ENCODE measurements at places on chromosomes 5 and 9.

DNA sequence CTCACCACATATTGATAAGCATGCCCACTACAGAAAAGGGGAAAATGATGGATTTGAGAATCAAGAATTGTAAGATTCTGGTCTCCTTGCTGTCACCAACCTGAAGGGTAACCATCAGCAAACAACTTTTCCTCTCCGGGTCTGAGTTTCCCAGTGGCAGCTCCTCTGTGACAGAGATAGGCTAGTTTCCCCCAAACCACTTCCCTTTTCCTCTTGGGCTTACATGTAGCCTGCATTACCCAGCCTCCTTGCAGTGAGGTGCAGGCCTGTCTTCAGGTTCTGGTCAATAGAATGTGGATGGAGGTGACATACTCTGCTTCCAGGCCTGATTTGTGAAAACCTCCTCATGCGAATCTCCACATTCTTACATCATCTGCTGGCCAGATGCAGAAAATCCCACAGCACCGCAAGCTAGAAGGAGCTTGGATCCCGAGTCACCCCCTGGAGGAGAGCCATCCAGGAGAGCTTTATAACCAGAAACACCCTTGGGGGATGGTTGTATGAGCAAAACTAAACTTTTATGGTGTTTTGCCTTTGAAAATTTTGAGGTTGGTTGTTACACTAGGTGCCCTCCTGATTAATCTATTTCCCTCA lies 206.1 kb downstream of the RGS3 start:
- peak; percentile 66 for DNase-seq

DNA sequence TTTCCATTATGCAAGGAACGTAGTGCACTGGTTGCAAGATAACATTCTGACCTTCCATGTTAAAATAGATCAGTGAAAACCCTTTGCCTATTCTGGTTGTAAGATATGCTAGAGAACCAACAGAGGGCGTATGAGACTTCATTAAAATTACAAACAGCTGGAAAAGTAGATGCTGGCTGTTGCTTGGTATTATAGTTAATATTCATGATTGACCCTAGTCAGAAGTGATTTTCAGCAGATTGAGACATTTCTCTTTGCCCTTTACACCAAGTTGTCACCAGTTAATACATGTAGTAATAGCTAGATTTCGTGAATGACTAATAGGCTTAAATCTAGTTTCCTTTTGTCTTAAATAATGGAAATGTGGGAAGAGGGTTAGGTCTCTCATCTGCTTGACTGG lies 13.8 kb upstream of the FGF18 start:
- peak; percentile 33 for DNase-seq

GRCh38 chr5:2029206-2029605 lies 146.5 kb upstream of the IRX4 start:
- DNase-seq = no peak

DNA sequence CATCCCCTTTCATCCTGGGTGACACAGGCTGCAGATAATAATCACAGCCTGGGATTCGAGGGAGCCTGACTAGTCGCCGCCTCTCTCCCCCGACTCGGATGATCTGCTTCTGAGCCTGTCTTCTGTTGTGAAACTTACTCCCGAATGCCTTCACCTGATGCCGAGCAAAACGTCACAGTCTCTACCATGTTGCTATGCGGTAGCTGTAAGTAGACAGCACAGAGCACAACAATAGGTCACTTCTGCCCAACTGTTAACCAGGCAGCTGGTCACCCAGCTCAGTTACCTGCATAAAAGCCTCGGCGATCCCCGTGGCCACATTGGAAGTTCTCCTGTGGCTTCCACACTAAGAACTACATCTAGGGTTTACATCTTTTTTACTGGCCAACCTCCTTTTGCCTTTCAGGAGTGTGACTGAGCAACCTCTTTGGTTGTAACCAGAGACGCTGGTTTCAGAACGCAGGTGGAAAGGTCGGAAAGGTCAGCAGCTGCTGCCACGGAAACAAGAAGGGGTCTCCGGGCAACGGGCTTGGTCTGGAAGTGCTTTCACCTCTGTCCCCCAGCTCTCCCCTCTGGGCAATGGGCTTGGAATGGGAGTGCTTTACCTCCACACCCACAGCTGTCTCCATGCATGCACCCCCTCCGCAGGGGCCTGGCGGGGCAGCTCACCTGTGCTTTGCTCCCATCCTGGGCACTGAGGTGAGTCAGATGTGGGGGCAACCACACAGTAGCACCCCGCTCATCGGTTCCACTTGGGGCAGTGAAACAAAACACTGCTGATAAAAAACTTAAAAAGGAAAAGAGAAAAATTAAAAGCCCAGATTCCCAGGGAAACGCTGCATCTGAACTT lies 7.6 kb upstream of the PPP1R26 start:
- DNase-seq = no peak

- DNase-seq = no peak
These were observed 45.7 kb downstream of the PRDM6 start for GRCh38 chr5:123134653-123135181.

DNA sequence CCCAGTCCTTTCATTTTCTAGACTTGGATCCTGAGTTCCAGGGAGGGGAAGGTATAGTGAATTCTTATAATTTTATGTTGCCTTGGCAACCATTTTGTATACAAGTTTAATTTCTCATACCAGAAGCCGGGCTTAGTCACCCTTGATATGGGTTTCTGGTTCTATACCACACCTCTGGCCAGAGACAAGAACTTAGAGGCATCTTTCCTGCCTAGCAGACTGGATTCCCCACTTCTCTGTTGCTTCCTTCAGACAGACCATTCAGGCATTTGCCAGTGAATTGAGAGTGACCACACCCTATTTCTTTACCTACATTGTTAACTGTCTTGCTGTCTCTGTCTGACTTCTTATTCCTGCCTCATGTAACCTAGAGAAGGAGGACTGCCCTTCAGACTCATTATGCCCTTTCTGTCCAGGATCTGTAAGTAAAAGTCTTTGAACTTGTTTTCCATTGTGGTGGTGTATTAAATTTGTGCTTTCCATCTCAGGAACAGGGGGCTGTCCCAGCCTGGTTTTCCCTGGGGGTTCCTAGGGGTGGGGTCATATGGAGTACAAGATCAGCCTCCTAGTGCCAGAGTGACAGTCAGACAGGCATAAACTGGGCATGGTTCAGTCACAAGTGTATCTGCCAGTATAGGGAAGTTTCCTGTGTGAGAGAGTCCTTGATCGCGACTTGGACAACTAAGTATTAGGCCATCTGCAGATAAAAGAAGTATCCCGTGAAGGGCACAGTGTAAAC lies 27.4 kb downstream of the TNFSF8 start:
- peak; percentile 59 for DNase-seq

- no peak for DNase-seq
These were observed 115.7 kb upstream of the MSX2 start for GRCh38 chr5:174608631-174609097.

- no peak for DNase-seq
These were observed 12.0 kb upstream of the NRARP start for GRCh38 chr9:137313956-137314560.

DNA sequence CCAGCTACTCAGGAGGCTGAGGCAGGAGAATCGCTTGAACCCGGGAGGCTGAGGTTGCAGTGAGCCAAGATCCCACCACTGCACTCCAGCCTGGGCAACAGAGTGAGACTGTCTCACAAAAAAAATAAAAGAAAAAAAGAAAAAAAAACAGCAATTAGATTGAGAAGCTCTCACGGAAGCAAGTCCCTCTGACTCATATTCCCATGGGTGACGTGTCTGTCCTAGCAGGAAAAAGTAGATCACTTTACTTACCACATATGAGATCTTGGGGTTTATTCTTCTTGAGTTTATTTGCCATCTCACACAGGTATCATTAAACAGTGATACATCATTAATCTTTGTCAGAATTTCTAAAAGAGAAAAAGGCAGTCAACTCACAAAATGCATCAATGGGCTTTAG lies 62.6 kb downstream of the SUSD1 start:
- peak; percentile 91 for DNase-seq

DNA sequence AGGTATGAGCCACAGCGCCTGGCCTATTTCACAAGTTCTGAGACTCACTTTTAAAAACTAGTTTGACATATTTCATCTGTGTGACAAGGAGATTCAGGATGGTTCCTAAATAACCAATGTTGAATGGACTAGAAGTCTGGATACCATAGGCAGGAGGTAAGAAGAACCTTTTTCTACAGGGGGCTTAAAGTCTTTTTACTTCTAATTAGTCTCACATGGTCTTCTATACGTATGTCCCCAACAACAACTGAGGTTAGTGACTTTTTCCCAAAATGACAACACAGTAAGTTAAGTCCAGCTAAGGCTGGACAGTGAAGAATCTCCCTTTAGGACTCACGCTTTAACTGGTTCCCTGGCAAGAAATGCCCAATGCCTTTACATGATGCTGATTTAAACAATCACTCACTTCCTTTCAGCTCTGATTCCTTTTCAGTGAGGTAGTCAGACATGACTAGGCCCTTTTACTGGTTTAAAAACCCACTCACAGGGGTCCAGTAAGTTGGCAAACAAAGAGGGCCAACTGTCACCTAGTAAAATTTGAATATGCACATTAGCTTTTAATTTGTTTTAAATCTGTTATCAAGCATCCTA lies 12.1 kb upstream of the HAUS6 start:
- DNase-seq = peak; percentile 57

GRCh38 chr5:176780176-176781053 lies 29.9 kb upstream of the UNC5A start:
- DNase-seq = no peak

- DNase-seq = no peak
These were observed 277.6 kb upstream of the TRPC7 start for GRCh38 chr5:136642976-136643375.

DNA sequence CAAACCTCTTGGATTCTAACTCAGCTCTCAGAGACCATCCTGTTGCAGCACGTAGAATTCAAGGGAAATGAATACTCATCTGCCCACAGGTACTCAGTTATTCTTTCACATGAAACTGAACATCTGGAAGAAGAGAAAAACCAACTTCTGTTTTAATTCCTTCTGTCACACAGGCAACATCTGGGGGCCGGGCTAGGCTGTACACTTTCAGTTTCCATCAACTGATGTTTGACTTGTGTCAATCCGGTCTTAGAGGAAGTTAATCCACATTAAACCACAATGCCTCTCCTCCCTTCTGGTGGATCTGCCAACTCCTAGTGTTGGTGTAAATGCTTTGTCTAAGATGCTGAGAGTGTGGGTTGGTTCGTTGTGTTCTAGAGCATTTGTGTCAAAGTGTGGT lies 17.6 kb downstream of the DMRT3 start:
- no peak for DNase-seq
